Choroid plexus epithelial cell (primary cell): ENCODE measurements at places on chromosomes 16 and 17.
A peak's percentile ranks its signal among the peaks of the same experiment; 100 is the strongest.

GRCh38 chr17:80790021-80790765, 201.4 kb upstream of the CHMP6 start:
- peak; percentile 63 for DNase-seq

DNA sequence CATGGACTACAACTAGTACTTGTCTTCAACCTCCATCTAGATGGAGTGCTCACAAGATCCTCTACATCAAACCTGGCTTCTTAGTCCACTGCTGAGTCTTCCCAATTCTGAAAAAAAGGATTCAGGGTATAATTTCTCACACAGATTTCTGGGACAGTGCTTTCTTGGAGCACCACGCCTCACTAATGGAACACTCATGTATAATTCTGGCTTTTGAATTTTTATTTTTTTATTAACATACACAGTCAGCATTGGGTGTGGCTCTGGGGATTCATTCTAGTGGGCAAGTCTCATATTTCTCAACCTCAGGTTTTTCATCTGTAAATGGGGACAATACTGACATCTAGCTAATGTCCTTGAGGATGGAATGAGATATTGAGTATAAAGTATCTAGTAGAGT, 696.0 kb downstream of the WWOX start:
- DNase-seq: no peak

GRCh38 chr17:51629232-51629631, 368.9 kb downstream of the UTP18 start:
- no peak for DNase-seq

DNA sequence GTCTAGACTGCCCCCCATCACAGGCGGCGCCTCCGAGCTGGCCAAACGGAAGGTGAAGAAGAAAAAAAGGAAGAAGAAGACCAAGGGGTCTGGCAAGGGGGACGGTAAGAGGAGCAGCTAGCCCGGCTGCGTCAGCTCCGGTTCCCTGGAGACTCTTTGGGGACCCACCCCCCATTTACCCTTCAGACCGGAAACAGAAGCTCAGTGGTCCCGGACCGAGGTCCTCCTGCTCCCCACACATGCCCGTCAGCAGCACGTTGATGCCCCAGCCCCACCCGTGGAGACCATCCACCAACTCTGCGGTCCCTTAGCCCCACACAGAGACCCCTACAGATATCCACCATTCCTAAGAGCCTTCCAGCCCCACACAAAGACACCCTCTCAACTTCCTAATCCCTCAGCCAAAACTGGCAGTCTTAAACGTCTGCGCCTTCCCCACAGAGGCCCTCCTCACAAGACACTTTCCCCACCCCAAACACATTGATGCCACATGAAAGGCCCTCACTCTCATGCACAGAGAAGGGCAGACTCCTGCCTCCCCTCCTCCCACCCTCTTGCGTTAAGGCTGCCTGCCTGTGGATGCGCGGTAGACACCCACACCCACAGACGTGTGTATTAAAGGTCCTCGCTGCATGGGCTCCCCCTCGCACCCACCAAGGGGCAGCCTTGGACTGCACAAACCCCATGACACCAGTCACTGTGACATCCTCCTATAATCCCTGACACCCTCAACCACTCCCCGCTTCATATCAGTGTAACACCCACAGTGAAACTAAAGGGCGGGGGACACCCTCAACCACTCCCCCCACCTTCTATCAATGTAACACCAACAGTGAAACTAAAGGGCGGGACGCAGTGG, 58.2 kb upstream of the RPH3AL start:
- peak; percentile 19 for DNase-seq

DNA sequence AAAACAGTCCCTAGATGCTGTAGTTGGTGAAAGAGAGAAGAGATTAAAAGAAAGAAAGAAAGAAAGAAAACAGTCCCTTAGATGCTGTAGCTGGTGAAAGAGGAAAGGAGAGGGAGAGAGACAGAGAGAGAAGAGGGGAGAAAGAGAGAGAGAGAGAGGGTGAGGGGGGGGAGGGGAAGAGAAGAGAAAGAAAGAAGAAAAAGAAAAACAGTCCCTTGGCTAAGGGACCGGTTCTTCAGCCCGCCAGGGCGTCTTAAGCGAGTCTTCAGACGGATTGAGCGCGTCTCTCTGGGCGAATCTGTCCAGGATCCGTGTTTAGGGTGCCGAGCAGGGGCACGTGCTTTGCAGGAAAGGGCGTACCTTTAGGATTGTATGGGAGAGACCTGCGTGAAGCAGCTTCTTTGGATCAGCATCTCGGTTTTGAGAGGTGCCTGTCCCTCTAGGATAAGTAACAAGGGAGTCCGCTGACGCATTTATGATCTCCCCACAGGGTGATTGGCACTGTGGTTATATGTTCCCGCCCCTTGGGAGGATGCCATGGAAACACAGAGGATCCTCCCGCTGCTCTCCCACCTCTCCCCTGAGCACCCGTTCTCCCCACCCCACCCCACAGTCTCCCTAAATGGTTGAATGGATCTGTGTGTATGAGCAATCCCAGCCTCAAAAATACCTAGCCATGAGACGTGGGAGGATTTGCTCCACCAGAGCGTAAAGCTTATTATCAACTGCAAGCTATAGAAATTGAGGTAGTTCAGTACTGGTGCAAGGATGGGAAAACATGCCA, 16.7 kb downstream of the GNGT2 start:
- peak; percentile 78 for DNase-seq

GRCh38 chr16:1142911-1143310, 10.0 kb upstream of the CACNA1H start:
- no peak for DNase-seq

- peak; percentile 76 for DNase-seq
Observed at GRCh38 chr16:80056324-80056723, 455.8 kb upstream of the MAF start.

DNA sequence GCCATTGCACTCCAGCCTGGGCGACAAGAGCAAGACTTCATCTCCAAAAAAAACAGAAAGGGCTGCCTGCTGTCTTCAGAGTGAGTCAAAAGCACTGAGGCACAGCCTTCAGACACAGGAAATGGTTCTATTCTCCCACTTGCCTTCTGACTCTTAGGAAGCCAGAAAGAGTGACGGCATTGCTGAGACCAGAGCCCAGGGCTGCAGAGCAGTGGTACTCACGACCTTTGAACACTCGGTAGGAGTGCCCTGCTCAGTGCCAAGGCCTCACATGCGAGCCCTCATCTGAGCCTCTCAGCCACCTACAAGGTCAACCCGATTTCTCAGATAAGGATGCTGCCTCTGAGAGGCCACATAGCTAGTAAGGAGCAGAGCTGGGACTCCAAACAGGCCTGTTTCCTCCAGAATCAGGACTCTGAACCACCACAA, 3.5 kb upstream of the ITGAE start:
- DNase-seq: peak; percentile 69

GRCh38 chr17:64126918-64127317, 3.0 kb downstream of the ERN1 start:
- peak; percentile 18 for DNase-seq

DNA sequence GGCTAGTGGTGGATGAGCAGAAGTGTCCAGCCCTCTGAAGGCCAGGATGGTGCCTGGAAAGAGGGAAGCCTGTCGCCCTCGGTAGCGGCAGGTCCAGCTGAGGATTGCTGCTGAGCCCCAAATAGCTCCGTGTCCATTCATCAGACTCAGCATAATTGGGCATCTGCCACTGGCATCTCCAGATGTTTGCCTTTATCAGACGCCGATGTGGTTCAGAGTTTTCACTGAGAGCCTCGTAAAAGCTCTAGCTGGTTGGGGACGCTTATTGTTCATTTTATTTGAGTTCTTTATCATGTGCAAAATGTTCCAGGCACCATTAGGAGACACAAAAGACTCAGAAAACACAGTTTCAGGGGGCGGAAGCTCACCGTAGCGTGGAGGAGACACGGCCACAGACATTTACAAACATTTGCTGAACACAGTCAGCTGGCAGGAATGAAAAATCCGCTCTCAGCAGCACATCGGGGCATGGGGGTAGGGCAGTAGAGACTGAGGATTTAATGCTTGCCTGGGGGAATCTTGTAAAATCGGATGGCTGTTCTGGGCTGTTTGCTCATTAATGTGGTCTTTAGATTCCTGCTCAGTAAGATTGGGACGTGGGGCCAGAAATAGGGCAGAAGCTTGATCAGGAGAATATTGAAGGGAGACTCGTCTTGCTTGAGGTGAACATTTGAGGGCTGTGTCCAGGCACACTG, 41.7 kb downstream of the SMPD3 start:
- DNase-seq: peak; percentile 51

GRCh38 chr17:76014925-76015261, 12.2 kb downstream of the EVPL start:
- no peak for DNase-seq

GRCh38 chr16:81883235-81883634, 104.1 kb downstream of the PLCG2 start:
- DNase-seq: no peak

- DNase-seq: peak; percentile 48
Observed at GRCh38 chr17:10162096-10162495, 36.3 kb downstream of the GAS7 start.

GRCh38 chr16:55204923-55205322, 119.1 kb upstream of the IRX6 start:
- DNase-seq: no peak

DNA sequence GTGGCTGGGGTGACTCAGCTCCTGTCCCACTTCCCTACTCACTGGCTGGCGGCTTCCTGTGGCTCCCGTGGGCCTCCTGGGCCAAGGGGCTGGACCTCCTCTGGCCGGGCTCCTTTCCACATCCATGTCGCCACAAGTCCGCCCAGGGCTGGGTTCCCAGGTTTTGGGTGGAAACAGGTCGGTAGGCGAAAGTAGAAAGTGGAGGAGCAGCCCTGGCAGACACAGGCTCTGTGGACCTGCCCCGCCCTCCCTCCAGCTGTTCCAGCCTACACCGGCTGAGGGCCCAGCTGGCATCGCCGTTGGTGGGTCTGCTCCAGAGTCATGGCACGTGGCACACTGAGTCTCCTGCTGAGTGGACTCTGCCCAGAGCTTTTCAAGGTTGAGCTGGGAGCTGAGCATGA, 28.7 kb downstream of the GSE1 start:
- no peak for DNase-seq

DNA sequence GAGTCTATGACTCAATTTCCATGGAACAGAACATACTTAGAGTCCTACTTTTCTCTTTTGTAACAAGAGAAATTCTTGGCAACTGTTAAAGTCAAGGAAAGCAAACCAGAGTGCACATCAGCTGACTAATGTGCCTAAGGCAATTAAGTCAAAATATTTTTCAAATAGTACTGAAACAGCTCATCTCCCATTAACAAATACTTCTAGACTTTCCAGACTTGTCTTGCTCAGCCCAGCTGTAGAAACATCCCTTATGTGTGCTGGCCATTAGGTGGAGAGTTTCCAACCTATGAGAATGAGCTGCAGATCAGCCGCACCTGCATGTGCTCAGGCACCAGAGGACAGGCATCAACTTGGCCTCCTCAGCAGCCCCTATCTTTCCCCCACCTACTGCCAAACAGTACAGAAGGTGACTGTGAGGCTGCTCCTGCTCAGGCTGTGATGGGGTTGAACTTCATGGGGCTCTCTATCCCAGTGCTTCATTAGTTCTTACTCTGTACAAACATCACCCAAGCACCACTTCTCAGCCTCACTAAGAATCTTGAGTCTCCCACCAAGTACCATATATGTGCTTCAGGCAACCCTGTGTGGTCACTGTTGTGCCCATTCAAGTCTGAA, 32.2 kb downstream of the TEX2 start:
- DNase-seq: peak; percentile 92

DNA sequence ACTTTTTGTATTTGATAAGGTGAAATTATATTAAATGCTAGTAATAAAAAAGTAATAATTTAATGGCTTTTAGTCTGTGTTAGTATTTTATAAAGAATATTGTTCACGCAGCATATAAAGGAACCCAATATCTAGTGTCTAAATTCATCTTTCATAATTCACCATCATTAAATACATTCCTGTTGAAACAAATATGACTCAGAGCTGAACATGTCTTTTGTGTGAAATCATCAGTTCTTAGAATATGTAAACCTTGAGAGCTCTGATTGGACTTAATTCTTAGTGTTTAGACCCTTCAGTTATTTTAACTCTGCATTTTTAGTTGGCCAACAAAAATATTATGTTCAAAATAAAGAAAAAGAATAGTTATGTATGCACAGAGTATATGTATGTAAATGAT, 71.8 kb downstream of the ABHD15 start:
- peak; percentile 61 for DNase-seq

DNA sequence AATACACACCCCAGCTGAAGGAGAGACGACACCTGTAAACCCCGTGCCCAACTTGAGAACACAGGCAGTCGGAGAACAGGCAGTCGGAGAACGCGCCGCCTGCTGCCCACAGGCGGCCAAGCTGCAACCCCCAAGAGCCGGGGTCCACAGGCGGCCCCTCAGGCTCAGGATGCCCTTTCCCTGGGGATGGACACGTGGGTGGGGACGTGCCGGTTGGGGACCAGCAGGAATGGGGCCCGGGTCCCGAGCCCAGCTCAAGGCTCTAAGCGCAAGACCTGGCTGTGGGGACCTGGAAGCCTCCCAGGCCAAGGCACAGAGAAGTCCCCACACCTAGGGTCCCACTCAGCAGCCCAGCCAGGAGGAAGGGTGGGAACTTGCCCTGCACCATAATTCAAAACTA, 79.5 kb upstream of the GNG13 start:
- DNase-seq: no peak

DNA sequence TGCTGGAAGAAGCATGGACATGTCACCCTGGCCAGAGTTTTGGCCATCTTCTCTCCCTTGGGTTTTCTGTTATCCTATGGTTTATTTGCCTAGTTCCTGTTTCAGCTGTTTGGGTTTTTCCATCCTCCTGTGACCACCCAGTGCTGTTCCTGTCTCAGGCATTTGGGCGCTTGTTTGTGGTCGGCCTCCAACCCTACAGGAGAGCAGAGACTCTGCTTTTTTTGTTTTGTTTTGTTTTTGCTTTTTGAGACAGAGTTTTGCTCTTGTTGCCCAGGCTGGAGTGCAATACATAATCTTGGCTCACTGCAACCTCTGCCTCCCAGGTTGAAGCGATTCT, 3.3 kb upstream of the ZC3H7A start:
- DNase-seq: no peak

- no peak for DNase-seq
Observed at GRCh38 chr16:27110524-27110896, 43.8 kb downstream of the C16orf82 start.

GRCh38 chr16:8831871-8832716, 34.5 kb downstream of the PMM2 start:
- no peak for DNase-seq

- peak; percentile 71 for DNase-seq
Observed at GRCh38 chr17:76772842-76773525, 35.1 kb downstream of the MFSD11 start.

DNA sequence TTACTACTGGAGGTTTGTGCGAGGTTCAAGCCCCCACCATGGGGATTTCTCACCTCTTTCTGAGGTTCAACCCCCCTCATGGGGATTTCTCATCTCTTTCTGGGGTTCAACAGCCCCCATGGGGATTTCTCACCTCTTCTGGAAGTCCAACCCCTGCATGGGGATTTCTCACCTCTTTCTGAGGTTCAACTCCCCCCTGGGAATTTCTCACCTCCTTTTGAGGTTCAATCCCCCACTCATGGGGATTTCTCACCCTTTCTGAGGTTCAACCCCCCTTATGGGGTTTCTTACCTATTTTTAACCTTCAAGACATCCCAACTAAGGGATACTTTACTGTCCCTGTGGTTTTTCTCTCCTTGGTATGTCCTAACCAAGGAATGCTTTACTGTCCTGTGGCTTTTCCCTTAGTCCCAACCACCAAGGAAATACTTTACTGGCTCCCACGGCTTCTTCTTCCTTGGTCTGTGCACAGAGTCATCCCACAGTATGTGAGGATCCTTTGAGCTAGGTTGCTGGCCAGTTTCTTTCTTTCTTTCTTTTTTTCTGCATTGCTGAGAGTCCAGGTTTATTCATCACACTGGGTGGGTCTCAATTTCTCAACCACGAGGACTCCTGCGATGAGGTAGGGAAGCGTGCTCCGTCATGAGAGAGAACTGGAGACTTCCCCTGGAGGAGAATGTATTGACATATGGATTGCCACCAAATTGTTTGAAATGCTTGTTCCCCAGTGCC, 2140.2 kb downstream of the TP53TG3F start:
- no peak for DNase-seq
